Nucleus accumbens (tissue), 56 donors: ENCODE measurements at places on chromosomes 6 and 20.

GRCh38 chr6:150025201-150025917, at the start of gene RAET1L:
Gene RAET1L (minus strand): TSS chr6:150025532. CDS start chr6:150025471, 61 bp downstream.
- DNase-seq = no peak

GRCh38 chr6:38364127-38364526, 275.6 kb downstream of the BTBD9 start:
- no peak for DNase-seq

DNA sequence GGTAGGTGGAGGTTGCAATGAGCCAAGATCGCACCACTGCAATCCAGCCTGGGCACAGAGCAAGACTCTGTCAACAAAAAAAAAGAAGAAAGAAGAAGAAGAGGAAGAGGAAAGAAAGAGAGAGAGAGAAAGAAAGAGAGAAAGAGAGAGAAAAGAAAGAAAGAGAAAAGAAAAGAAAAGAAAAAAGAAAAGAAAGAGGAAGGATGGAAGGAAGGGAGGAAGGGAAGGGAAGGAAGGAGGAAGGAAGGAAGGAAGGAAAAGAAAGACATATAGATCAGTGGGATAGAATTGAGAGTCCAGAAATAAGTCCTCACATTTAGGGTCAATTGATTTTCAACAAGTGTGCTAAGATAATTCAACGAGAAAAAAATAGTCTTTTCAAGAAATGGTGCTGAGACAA, 34.0 kb upstream of the SH3BGRL2 start:
- DNase-seq = no peak

DNA sequence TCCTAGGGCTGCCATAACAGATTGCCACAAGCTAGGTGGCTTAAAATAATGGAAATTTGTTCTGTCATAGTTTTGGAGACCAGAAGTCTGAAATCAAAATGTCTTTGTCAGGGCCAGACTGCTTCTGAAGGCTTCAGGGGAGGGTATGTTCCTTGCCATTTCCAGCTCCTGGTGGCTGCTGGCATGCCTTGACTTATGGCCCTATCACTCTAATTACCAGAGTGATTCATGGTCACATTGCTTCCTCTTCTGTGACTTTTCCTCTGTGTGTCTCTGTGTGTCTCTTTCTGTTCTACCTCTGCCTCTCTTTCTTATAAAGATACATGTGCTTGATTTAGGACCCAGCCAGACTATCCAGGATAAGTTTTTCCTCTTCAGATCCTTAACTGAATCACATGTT, 635.2 kb upstream of the IMPG1 start:
- no peak for DNase-seq
